Left renal pelvis (tissue), 4 donors: ENCODE measurements at places on chromosomes 2 and 18. TPM values are rescaled to one million over a fixed set of nuclear protein-coding genes. Genes with fewer than 3 reads are reported as not detected.

DNA sequence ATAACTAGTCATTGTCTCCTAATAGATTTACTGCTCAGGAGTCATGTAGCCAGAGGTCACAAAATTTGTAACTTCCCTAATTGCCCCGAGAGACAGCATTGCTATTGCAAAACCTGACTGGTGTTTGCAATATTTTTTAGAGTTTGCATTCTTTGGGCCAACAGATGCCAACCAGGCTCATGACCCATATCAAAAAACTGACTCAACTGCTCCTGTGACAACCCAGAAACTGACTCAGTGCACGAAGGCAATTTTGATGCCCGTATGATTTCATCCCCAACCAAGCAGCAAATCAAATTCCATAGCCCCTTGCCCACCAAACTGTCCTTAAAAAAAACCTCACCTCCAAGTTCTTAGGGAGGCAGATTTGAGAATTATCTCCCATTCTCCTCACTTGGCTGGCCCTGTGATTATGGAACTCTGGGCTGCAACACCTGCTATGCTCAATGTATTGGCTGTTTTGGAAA, 951.3 kb downstream of the TSN start:
- DNase-seq, result no peak

DNA sequence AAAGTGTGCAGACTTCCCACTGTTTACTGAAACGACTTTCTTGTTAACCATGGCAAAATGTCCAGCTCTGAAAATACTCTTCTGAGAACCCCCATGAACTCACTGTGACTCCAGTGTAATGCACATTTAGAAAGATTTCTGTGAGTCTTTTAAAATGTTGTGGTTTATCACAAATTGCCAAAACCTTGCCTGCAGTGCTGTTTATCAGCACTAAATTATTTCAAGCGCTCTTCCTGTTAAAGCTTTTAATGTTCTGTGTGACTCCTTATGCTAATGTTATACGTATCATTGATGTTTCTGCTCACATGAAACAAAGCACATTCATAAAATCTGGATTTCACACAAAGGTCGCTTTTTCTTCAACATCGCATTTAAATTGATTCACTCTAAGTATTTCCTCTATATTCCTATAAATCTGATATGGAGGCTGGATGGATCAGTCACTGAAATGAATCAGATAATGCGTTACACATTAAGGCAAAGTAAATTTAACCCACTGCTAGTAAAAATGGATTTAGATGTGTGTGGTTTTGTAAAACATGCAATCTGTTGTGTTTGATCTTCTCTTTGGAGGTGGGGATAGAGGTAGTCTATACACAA, 521.2 kb downstream of the NYAP2 start:
- DNase-seq, result no peak

GRCh38 chr2:16481351-16481750, 184.3 kb downstream of the CYRIA start:
- no peak for DNase-seq

UGT1A6 gene
- polyA plus RNA-seq, result 5.4 TPM

SKOR2 gene
- not detected for polyA plus RNA-seq

TMEM163 gene
- 2.4 TPM for polyA plus RNA-seq
